ENCODE measurements at places on chromosomes 16 and 17. TPM values are rescaled to one million over a fixed set of nuclear protein-coding genes. Genes with fewer than 3 reads are reported as not detected.

DNA sequence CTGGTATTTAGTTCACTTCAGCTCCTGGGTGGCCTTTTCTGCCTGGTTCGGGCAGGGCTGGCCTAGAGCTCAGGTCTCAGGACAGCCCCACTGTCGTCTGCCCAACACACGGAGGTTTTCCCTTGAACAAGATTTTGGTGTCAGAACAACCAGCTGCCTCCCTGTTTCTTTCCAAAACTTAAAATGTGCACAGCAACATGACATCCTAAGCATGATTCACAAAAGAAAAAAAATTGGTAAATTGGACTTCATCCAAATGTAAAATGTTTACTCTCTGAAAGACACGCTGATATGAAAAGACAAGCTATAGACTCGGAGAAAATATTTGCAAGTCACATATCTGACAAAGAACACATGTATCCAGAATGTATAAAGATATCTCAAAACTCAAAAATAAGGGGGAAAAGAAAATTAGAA lies 197.8 kb upstream of the CHMP6 start:
- DNase-seq: no peak

- no peak for DNase-seq
Measured at GRCh38 chr17:37310940-37311339, 64.8 kb upstream of the C17orf78 start.

- DNase-seq: no peak
Measured at GRCh38 chr17:18009609-18010420, 29.2 kb downstream of the ATPAF2 start.

GRCh38 chr16:1895068-1895467 lies 23.1 kb upstream of the MEIOB start:
- no peak for DNase-seq

DNA sequence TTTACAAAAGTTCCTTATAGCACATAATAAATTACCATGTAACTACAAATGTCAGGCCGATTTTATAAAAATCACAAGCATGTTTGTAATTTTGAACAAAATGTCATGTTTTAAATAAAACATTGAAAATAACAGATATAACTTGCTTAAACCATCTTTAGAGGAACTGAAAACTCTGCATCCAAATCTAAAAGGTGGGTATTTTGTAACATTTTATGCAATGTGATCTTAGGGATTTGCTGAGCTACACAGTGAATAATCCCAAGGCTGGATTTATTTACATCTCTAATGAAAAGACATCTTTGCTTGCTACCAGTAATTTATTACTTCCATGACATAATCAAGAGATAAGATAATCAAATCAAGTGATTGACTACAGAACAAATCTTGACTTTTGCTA lies 47.5 kb downstream of the N4BP1 start:
- DNase-seq: no peak

DNA sequence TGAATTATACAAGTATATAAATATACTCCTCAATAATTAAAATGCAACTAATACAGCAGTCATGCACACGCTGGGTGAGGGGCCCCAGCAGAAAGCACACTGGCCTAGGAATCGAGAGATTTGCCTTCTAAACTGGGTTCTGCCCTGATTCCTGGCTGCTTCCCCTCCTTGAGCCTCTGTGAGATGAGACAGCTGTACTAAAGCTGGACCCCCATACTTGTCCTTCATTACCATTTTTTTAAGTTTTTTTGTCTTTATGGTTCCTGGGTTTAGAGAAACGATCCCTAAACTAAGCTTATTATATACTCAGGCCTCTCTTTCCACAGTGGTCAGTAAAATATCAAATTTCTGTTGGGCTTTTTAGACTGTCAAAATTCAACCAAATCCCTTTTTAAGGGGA lies 195.1 kb upstream of the DYNLRB2 start:
- no peak for DNase-seq

GRCh38 chr17:1060991-1061390 lies 64.1 kb downstream of the TIMM22 start:
- no peak for DNase-seq

- DNase-seq: peak; percentile 52
Measured at GRCh38 chr16:14405611-14406537, 224.2 kb downstream of the PARN start.

- DNase-seq: no peak
Measured at GRCh38 chr16:82178352-82178751, 8.3 kb upstream of the MPHOSPH6 start.

- DNase-seq: no peak
Measured at GRCh38 chr16:72309001-72309400, 137.0 kb upstream of the PMFBP1 start.

MILR1 gene
- total RNA-seq: 3.8 TPM

KRT20 gene
- total RNA-seq: not detected

SDR42E2 gene
- total RNA-seq: not detected

EVPLL gene
- not detected for total RNA-seq

ELMO3 gene
- 3.8 TPM for total RNA-seq

IL21R gene
- 0.84 TPM for total RNA-seq

ZNF469 gene
- total RNA-seq: 0.50 TPM

TNS4 gene
- not detected for total RNA-seq
